ENCODE measurements at places on chromosomes 3 and 15.

DNA sequence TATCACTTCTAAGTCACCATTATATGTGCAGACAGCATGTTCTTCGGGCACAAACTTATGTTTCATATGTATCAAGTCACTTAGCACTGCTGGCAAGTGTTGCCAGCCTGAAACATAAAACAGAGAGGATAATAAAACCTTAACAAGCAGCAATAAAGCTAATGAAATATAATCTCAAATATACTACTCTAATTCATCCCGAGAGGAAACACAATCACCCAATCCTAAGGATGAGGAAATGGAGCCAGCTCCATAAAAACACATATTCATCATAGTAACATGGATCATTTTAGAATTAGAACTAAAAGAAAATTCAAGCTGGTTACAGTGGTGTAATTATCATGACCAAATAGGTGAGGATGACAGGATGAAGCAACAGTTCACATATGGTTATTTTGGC, 1072.7 kb downstream of the EPHA3 start:
- no peak for DNase-seq

DNA sequence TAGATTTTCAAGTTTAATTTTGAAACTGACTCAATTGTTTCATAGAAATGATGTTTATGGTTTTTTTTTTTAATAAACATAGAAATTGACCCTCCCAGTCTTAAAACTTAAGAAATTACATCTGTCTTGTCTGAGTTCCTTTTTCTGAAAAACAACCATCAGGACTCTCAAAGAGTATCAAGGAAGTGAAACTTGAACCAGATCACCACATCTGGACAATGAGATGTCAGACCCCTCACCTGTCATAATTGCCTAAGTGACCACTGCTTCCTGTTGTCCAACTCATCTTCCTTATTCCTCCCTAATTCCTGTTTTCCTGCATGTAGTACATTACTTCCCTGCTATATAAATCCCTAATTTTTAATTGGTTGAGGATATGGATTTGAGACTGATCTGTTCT, 441.5 kb upstream of the ARHGEF26 start:
- no peak for DNase-seq

DNA sequence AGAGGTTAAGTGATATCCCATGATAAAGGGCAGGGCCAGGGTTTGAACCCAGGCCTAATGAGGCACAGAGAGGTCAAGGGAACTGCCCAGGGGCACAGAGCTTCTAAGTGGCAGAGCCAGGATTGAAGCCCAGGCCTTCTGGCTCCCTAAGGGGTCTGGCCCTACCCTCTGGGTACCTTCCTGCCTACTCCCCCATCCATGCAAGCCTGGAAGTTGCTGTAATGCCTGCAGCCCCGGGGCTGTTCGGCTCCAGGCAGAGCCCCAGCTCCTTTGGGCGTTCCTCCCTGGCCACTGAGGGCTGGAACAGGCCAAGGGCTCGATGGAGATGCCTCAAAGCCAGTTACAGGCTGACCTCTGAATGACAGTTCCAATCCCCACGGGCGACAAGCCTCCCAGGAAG, 4.5 kb downstream of the GRIP2 start:
- no peak for DNase-seq

- no peak for DNase-seq
Measured at GRCh38 chr3:9468460-9468859, 71.0 kb downstream of the SETD5 start.

DNA sequence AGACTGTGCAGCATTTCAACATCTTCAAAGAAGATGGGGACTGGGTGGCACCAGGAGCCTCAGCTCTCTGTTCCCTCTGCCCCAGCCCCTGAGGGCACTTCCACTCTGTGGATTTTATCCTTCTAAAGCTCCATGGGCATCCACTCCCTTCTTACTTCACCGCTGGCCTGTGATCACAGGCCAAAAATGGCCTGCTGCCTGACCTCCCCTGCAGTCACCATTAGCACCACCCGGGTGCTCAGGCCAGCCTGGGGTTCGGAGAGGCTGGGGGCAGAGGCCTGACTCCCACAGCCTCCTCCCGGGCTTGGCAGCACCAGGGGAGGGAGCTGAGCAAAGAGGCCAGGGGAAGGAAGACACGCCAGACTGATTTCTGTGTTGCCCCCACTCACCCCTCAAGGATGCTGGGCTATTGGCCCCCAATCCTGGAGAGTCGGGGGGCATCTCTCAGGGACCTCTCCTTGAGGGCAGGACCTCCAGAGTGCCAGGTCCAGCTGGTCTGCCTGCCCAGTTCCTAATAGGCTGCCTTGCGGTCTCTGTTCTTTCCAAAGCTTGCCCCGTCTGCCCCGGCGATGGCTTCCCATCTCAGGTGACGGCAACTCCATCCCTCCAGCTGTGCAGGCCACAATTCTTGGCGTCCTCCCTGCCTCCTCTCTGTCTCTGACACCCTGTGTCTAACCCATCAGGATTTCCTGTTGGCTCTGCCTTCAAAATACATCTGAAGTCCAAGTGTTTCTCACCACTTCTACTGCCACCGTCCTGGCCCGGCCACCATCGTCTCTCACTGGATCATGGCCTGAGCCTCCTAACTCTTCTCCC, 67.1 kb downstream of the EXOG start:
- no peak for DNase-seq

DNA sequence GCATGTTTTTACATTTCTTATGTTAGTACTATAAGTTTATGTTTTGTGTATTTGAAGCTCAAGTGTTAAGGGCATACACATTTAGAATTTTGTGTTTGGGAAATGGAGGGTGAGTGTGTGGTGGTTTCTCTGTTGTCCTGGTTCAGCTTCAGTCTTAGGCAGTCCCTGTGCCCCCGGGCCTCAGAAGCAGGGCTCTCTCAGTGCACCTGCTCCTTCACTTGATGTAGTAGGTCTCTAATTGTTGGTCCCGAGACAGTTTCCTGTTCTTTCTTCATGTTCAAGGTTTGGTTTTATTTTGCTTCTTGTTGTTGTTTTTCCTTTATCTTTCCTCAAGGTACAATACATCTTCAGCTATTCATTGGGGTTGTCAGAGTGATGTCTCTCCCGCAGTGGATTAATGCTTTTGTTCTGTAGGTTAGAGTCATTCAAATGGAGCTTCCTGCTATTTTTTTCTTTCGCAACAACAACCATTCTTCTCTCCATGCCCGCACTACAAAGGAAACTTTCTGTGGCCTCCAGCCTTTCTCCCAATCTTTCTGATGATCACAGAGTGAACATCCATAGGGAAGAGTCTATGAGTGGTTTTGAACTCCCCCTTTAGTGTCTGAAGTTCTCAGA, 177.8 kb upstream of the GOLGA6L4 start:
- no peak for DNase-seq

All from activated CD4-positive, alpha-beta T cell treated with anti-CD3 and anti-CD28 coated beads, Interleukin-2, amount 10 ng/mL, durations not matched to agents 7 days and 5 days (primary cell).